ENCODE measurements at places on chromosomes 11 and 22. TPM values are rescaled to one million over a fixed set of nuclear protein-coding genes. Genes with fewer than 3 reads are reported as not detected.

GRCh38 chr11:112213753-112214152, 12.5 kb upstream of the PTS start:
- no peak for DNase-seq

- DNase-seq = no peak
These were observed 10.3 kb upstream of the ZC3H12C start for GRCh38 chr11:110082899-110083298.

- no peak for DNase-seq
These were observed 257.3 kb downstream of the MIAT start for GRCh38 chr22:26914519-26915185.

Gene NEFH
- 0.08 TPM for total RNA-seq

Gene INS
- total RNA-seq = not detected

Gene CSNK2A3
- total RNA-seq = 0.83 TPM

Gene SCN2B
- 1.1 TPM for total RNA-seq
